AG04449 (cell line): ENCODE measurements at places on chromosomes 7 and 10.

DNA sequence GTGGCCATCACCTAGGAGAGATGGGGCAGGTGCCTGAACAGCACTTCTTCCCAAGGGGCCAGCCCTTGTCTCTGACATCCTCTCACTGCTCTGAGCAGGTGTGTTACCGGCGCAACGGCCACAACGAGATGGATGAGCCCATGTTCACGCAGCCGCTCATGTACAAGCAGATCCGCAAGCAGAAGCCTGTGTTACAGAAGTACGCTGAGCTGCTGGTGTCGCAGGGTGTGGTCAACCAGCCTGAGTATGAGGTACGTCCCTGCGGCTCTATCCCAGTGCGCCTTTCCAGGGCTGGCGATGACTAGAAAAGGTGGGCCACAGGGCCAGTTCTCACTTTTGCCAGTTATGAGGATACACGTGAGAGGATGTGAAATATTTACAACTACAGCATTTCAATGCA lies 54.3 kb upstream of the ZMIZ2 start:
- DNase-seq = no peak

GRCh38 chr10:127905001-127905847 lies 1.7 kb upstream of the PTPRE start:
- no peak for DNase-seq

DNA sequence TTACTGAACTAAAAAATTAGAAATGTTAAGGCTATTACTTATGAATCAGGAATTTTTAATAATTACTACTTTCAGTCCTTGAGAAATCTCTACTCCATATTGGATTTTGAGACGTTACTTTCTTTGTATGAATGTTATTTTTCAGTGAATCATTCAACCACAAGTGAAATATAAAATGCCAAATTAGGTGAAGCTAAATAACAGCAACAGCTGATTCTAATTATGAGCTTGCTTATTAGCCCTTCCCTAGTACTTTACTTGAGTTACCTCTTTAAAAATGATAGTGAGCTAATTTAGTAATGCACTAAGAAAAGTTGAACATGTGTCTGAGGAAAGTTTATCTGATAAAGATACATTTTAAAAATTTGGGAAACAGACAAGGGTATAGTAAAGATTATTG lies 51.4 kb downstream of the PCGF5 start:
- peak; percentile 60 for DNase-seq

- no peak for DNase-seq
Measured at GRCh38 chr7:113705439-113705838, 213.4 kb downstream of the PPP1R3A start.

DNA sequence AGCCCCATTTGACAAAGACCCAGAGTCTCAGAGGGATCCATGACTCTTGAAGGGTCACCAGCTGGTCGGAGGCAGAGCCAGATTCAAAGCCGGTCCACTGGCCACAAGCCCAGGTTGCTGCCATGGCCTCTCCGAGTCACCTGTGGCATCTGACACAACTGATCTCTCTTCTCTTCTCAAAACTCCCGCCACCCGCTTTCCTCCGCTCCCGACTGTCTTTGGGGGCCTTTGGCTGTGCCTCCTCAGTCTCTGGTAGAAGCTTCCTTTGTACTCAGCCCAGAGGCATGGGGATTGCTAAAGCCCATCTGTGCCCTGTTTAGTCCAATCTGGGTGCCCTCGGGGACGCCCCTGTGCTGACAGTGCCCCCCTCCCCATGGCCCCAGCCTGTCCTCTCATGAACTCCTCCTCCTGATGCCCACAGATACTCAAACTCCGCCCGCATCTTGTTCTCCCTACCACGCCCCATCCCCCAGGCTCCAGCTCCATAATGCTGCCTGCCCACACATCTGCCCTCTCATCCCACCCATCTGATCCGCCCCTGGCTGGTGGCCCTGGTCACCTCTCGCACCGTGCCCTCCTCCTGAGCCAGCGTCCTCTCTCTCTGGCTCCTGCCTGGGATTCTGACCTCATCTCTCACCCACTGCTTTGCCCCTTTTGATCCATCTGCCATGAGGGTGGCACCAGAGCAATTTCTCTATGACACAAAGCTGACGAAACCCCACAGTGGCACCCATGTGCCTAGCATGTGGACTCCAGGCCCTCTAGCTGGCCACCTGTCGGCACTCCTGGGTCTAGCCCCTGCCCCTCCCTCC lies 150.6 kb downstream of the SLIT1 start:
- DNase-seq = no peak

GRCh38 chr10:98006266-98006665 lies 24.2 kb downstream of the CRTAC1 start:
- DNase-seq = no peak

GRCh38 chr7:130566168-130566897 lies 74.4 kb downstream of the MEST start:
- no peak for DNase-seq

DNA sequence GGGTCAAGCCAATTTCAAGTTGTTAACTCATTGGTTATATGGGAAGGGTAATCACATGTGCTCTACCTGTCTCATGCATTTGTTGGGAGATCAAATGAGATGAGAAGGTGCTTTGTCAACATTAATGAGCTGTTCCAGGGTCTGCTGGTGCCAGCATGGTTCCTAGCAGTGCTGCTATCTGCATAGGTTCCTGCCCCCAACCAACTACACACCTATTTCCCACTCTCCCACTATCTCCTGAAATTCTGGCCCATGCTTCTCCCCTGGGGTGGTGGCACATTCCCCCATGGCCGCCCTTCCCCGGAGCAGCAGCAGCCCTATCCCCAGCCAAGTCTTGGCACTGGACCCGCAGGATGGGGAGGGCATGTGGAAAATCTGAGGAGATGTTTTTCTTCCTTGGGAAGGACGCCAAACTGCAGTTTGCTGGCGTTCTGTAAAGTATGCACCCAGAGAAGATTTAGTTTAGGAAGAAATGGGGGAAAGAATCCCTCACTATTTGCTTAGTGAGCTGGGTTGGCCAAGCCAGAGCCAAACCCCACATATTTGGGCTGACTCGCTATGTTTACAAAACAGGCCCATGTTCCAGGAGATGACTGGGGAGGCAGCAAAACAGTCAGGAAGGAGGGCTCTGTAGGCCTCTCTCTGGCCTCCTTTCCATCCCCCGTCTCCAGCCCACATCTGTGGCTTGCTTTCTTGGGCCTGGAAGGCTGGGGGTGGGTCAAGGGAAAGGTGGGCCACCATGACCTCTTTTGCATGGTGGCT lies 42.5 kb downstream of the PPP1R3C start:
- DNase-seq = no peak

GRCh38 chr10:36888925-36889573 lies 236.3 kb upstream of the ANKRD30A start:
- no peak for DNase-seq

DNA sequence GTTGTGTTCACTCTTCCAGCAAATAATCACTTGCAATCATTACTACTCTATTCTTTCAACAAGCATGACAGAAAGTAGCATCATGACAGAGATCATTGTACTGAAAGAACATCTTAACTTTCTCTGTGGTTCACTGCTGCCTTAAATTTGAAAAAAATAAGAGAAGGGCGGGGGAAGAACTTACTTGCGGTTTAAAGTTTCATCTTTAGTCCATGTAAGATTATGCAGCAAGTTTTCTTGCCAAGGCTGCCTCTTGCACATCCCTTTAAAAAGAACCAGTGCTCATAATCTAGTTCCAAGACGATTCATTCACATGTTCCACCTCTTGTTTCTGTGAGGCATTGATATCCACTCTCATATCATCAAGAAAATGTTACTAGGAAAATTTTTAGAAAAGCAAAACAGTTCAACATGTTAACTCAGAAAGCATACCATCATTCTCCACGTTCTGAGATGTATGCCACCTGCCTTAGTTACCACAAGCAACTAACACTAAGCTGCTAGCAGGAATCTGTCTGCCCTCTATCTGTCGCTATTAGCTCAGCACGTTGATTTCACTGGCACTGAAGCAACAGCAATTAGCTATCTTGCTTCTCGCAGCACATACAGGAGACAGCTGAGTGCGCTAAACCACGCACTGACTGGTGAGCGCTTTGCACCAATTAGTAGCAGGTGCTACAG lies at the start of gene PCDH15:
TSS of gene PCDH15 (minus strand) at position 491 of the 681 bp plus-strand sequence. CDS start 136,969 bp downstream, outside the sequence.
- no peak for DNase-seq

DNA sequence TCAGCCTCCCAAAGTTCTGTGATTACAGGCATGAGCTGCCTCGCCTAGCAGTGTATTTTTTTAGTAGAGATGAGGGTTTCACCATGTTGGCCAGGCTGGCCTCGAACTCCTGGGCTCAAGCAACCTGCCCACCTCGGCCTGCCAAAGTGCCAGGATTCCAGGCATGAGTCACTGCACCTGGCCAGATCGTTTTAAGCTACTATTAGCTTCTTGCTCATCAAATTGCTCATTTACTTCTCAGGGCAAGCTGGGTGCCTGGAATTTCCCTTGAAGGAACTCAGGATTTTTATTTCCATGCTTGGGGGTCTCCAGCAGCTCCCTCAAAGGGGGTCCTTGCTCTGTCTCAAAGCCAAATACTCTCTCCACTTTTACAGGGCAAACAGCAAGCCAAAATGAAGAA lies 798.0 kb upstream of the AUTS2 start:
- DNase-seq = no peak

DNA sequence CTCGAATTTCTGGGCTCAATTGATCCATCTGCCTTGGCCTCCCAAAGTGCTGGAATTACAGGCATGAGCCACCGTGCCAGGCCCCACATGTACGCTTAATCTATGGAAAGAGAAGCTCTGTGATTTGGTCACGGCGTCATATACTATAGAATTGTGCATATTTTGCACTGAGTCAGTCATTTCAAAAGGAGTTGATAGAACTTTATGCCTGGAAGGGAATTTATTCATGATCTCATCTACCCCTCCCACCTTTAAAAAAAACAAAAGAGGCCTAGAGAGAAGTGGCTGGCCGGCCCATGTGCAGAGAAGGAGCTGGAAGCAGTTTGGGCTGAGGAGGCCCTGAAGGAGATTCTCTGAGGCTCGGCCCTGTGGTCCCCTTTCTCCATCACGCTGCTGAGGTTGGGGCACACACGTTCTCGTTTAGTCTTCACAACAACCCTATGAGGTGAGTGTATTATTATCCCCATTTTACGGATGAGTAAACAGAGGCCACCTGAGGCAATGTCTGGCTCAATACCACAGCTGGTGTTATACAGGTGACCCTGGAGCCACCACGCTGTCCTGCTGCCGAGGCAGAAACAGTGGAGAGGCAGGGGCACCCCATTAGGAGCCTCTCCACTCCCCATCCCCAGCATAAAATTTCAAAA lies 47.2 kb upstream of the ZRANB1 start:
- no peak for DNase-seq

- peak; percentile 52 for DNase-seq
Measured at GRCh38 chr10:77111611-77112550, 525.7 kb downstream of the KCNMA1 start.

GRCh38 chr10:11612021-11613001 lies 861 bp upstream of the USP6NL start:
- DNase-seq = no peak

- DNase-seq = no peak
Measured at GRCh38 chr10:47414227-47414592, 30.1 kb upstream of the ZNF488 start.

GRCh38 chr7:72106405-72106804 lies 305.7 kb downstream of the CALN1 start:
- DNase-seq = no peak

GRCh38 chr10:119725517-119725827 lies 378 bp upstream of the INPP5F start:
- no peak for DNase-seq

GRCh38 chr7:47496056-47496665 lies 85.8 kb downstream of the TNS3 start:
- no peak for DNase-seq

GRCh38 chr7:157818701-157819454 lies 482.1 kb downstream of the DNAJB6 start:
- DNase-seq = no peak

GRCh38 chr10:96402417-96403305 lies 43.9 kb upstream of the OPALIN start:
- DNase-seq = no peak
